Activated CD4-positive, alpha-beta T cell treated with anti-CD3 and anti-CD28 coated beads, Interleukin-2, amount 50 U/mL, for 48 hours (primary cell): ENCODE measurements at places on chromosomes 2 and 18.

- no peak for DNase-seq
Measured at GRCh38 chr2:70726947-70727725, 40.9 kb downstream of the ADD2 start.

DNA sequence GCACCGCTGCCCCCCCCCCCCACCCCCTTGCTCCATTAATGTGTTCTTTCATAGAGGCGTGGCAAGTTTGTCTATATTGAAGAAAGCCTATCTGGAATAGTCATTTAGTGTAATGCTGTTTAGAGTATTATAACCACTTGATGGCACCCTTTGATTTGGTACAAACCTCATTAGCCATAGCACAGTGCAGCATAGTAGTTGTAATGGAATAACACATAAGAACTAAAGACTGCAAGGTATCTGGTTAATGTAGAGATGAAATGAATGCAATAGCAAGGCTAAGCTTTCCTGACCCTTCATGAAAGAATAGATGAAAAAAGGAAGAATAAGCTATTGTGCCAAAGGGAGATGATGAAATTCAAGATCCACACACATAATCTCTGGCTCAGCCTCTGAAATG, 81.9 kb downstream of the EHBP1 start:
- DNase-seq = no peak

- no peak for DNase-seq
Measured at GRCh38 chr2:119419065-119419464, 12.6 kb upstream of the TMEM37 start.

GRCh38 chr2:213475433-213475832, 191.2 kb downstream of the SPAG16 start:
- no peak for DNase-seq

GRCh38 chr2:96691022-96691612, 48.6 kb downstream of the FER1L5 start:
- DNase-seq = no peak

DNA sequence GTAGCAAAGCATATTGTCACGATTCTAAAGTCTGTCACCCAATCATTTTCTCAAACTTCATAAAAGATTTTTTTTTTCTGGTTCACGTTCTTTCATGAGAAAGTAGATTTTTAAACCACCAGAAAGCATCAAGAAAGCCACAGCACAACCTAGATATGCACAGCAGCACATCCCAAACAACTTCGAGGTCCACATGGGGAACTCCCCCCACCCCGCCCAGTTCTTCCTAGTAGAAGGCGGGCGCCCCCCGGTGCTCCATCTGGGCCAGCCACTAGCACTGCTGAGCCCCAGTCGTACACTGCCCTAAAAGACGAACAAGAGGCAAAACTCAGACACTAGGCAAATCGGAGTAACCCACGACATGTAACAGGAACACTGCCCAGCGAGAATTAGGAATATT, 15.5 kb downstream of the HDLBP start:
- no peak for DNase-seq

- no peak for DNase-seq
Measured at GRCh38 chr2:12759248-12759647, 42.5 kb downstream of the TRIB2 start.

GRCh38 chr2:77008853-77009252, 513.3 kb downstream of the LRRTM4 start:
- no peak for DNase-seq
